ENCODE measurements at places on chromosomes 12 and 14.
A peak's percentile ranks its signal among the peaks of the same experiment; 100 is the strongest.

DNA sequence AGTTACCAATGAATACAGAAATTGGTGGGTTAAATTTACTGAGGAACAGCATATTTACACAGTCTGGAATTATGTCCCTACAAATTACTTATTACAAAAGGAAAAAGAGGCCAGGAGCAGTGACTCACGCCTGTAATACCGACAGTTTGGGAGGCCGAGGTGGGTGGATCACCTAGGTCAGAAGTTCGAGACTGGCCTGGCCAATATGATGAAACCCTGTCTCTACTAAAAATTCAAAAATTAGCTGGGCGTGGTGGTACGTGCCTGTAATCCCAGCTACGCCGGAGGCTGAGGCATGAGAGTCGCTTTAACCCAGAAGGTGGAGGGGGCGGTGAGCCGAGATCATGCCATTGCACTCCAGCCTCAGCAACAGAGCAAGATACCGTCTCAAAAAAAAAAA, 52.6 kb downstream of the HECTD1 start:
- DNase-seq = no peak

- DNase-seq = no peak
Measured at GRCh38 chr12:4833524-4833923, 76.2 kb upstream of the KCNA1 start.

GRCh38 chr12:124493809-124494750, 73.3 kb downstream of the NCOR2 start:
- DNase-seq = no peak

GRCh38 chr14:104138098-104138717, at the start of gene KIF26A:
TSS of gene KIF26A (plus strand) at chr14:104138587. CDS start at chr14:104138723, 136 bp downstream.
- DNase-seq = no peak

DNA sequence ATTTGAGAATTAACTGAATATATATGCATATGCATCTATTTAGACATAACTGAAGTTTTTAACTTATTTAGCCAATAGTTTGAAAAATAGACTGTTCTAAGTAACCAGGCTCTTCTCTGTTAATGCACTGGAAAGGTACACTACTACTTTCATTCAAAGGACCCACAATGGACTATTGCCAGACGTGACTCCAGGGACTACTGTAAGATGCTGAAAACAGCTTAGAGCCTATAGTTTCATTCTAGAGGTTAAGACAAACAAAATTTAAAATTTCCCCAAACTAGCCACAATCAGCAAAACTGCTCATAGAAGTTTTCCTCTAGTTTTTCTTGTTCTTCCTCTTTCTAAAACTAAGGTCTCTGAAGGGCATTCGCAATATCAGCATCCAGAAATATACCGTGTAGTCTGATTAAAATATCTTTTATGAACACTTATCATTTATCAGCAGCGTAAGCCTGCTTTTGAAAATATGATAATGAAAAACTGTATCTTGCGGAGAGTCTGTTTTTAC, 10.4 kb downstream of the APPL2 start:
- no peak for DNase-seq

DNA sequence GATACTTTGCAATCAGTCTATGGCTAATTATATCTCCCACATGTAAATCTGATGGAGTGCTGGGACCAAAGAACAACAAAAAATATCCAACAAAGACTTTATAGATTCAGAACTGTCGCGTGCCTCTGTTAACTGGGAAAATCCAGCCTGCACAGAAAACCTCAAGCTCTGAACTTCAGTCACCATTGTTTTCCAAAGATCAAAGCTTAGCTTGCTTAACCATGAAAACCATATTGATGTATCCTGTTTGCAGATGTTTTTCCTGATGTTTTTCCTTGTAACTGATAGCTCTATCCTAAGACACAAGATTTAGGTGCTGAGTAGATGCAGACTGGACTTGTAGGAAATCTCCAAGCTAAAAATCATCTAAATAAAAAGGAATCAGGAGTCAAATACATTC, 163.7 kb downstream of the GXYLT1 start:
- DNase-seq = no peak

GRCh38 chr12:65496617-65497016, 218.1 kb downstream of the MSRB3 start:
- no peak for DNase-seq

GRCh38 chr12:53978477-53979356, 4.0 kb upstream of the HOTAIR start:
- no peak for DNase-seq

DNA sequence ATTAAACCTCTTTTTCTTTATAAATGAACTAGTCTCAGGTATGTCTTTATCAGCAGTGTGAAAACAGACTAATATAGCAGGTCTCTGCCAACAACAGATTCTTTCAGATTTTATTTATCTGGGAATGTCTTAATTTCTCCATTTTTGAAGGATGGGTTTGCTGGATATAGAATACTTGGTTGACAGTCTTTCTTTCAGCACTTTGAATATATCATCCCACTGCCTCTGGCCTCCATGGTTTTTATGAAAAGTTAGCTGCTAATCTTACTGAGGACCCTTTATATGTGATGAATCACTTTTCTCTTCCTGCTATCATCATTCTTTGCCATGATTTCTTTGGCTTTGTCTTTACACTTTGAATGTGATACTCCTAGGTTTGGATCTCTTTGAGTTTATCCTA, 148.0 kb downstream of the ANO6 start:
- DNase-seq = no peak

- DNase-seq = no peak
Measured at GRCh38 chr14:96260341-96260821, 4.4 kb downstream of the BDKRB1 start.

DNA sequence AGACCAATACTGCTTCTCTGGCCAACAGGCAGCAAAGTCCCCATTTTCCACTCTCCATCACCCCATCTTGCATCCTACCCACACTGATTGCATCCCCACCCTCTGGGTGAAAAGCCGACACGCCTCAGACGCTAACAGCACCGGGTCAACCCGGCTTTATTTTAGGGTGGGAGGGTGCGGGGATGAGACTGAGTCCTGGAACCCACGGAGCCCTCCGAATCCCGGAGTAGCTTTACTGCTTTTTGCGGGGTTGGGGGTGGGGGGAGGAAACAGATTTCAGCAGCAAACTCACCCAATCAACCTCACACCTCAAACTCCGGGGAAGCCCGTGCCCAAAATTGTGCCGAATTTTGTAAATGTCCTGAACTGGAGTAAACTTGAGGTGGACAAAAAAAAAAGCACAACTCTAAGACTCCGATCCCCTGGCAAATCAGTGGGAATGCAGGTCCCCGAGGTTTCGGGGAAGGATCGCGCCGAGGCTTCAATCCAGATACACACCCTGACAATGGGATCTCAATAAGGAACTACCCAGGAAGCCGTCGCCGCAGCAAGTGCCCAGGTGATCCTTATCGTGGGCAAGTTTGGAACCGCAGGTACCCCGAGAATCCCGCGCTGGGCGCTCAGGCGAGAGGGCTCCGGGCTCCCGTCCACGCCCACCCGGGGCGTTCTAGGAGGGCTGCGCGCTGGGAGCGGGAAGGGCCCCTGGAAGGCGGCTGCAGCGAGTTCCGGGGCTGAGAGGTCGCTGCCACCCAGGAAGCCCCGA, 1.1 kb downstream of the GCH1 start:
- no peak for DNase-seq

GRCh38 chr14:99773521-99774497, 19.4 kb upstream of the EML1 start:
- no peak for DNase-seq

DNA sequence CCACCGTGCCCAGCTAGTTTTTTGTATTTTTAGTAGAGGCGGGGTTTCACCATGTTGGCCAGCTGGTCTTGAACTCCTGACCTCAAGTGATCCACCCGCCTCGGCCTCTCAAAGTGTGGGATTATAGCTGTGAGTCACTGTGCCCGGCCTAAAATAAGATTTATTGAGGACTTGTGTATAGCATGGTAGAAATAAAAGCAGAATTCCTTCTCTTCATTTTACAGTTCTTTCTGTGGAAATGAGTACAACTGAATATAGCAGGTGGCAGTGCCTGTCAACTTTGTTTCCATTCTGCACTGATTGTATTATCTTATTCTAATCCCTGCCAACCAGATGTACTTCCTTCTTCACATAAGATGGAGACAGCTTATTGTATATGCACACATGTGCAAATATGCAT, 41.0 kb downstream of the DIP2B start:
- no peak for DNase-seq

DNA sequence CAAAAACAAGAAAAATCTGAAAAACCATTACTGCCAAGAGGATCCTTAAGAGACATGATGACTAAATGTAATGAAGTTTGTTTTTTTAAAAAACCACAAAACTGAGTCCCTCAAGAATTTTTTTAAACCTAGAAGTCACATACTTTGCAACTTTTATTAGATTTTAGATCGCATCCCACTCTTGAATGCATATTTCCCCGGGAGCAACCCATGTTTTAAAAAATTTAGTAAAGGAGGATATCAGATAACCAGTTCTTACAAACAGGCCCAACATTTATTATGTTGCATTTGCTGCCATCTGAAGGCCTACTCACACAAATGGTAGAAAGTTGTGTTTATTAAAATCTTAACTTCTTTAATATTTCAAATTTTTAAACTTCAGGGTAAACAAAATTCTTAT, 44.3 kb upstream of the CCT2 start:
- DNase-seq = no peak

DNA sequence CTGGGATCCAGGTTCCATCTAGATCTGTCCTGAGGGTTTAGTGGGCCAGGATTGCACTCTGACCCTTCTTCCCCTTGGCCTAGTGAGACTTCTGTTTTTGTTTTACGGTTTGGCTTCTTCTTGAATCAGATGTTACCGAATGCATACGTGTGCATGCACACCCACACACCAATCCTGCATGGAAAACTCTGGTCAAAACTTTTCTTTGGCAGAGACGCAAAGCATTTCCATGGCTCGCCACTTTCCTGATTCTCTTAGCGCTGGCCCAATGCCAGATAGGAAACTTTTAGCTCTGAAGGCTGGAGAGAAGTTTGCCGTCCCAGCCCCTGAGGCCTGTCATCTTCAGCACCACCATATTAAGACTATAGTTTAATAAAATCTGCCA, 67.4 kb upstream of the ACTN1 start:
- no peak for DNase-seq

GRCh38 chr12:93243382-93243688, 134.4 kb upstream of the NUDT4 start:
- no peak for DNase-seq

- peak; percentile 4 for DNase-seq
Measured at GRCh38 chr14:97299661-97300060, 502.5 kb downstream of the VRK1 start.

DNA sequence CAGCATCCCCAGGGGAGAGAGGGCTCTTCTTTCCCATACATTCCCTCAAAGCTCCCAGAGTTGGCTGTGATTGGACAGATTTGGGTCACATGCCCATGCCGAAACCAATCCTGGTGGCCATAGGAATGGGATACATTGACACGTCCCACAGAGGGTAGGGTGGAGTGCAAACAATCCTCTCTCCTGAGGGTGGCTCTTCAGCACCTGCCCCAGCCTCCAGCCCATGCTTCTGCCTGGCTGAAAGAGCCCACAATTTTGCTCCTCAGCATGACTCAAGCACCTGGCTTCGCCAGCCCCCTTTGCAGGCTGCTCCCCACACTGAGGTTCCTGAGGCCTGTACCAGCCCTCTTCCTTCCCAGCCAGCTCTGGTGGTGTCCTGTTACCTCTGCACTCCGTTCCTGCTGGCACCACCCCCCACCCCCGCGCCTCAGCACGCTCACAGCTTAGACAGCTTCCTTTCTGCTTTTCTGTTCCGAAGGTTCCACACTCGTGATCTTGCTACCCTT, 71.7 kb downstream of the CCDC92 start:
- no peak for DNase-seq

GRCh38 chr12:46908936-46909635, 83.3 kb upstream of the SLC38A4 start:
- DNase-seq = no peak

DNA sequence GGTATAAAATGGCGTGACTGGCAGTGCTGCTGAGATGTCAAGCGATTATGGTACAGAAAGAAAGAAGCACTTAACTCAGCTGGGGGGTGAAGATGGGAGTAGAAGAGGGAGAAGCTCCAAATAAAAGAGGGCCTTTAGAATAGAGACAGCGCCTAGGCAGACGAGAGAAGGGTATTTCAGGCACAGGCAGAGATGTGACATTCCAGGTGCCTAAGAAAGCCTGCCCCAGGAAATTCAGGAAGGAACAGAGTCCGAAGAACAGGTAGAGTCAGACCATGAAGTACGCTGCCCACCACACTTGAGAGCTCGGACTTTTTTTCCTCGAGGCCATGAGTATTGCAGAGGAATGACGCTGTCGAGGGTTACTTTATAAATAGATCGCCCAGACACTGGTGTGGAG, 170.9 kb upstream of the ATF7IP start:
- DNase-seq = no peak

DNA sequence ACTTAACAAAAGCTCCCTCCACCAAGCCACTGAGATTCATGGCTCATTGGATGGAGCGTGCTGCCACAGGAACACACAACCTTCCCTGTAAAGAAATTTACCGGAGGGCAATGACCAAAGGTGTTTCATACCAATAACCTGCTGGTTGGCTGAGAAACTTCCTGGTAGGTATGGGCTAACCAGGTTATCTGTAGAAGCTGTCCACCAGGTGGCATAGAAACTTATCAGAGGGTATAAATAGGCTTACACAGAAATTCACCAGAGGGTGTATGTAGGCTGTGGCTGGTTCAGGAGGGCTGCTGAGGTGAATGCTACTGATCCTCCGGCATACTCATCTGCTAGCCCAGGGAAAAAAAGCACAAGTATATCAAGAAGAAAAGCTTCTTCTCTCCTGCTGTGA, 27.1 kb upstream of the MTERF2 start:
- no peak for DNase-seq

DNA sequence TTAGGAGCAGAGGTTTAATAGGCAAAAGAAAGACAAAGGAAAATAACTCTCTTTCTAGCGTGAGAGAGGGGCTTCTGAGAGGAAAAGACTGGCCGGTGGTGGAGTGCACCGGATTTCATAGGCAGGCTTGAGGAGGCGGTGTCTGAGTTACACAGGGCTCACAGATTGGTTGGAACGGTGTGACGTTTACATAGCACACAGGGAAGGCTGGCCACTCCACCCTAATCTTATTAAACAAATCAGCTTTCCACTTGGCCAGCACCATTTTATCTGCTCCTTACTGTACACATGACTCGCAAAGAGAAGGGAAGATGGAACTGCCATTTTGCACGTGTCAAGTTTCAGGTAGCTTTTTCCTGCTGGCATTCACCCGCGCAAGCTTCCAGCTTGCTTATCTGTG, 587.7 kb downstream of the RPL10L start:
- no peak for DNase-seq

GRCh38 chr14:84465880-84466279, 1064.1 kb upstream of the FLRT2 start:
- no peak for DNase-seq

DNA sequence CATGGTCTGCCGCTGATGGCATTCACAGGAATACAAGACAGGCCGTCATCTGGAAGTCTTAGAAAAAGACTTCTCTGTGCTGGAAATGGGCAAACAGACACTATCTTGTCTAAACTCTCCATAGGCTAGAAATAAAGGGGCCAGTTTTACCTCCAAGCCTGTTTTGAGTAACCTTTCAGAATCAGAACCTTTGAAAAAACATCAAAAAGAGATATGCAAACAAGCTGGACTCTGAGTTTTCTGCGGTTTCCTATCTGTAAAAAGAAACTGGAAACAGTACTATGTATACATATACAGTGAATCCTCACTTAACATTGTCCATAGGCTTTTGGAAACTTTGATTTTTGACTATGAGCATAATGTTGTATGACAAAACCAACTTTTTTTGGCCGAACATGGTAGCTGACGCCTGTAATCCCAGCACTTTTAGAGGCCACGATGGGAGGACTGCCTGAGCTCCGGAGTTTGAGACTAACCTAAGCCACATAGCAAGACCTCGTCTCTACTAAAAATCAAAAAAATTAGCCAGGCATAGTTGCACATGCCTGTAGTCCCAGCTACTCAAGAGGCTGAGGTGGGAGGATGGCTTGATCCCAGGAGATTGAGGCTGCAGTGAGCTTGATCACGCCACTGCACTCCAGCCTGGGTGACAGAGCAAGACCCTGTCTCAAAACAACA, 92.9 kb upstream of the MAX start:
- DNase-seq = no peak
